ENCODE measurements at places on chromosomes 7 and 10.

DNA sequence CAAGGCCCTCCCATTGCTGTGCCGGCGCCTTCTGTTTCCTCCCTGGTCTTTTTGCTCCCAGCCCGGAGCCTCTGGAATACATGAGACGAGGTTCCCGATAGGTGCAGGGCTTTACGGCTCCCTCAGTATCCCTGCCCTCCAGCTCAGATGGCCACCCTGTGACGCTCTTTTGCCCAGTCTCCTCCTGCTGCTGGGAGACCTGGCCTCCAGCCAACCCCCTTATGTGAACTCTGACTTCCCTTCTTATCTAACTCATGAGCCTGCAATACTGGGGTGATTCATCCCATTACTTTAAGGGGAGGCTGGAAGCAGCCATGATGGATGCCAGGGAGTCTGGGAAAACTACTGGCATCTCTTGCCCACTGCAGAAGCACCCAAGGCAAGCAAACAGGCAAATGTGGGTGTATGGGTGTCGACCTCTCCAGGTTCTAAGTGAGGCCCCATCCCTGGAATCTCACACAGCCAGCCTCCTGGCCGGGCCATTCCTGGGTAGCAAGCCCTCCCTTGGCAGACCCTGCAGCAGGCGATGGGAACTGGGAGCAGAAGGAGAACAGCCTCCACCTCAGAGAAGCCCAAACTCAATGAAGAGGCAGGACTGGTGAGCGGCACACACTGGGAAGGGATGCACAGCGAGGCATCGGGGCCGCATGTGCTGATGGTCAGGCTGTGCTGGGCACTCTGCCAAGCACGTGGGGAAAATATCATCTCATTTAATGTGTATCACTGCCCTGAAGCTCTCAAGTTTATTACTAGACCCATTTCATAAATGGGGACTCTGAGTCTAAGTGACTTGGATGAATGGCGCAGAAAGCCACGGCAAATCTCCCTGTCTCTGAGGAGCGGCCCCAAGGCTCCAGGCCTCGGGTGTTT is 97.5 kb downstream of the FAM53B start:
- DNase-seq = no peak

GRCh38 chr7:23335621-23336020 is 36.5 kb downstream of the MALSU1 start:
- DNase-seq = no peak

GRCh38 chr10:77074104-77074624 is 563.4 kb downstream of the KCNMA1 start:
- no peak for DNase-seq

- peak; percentile 12 for DNase-seq
Observed at GRCh38 chr7:129351320-129351719, 82.9 kb upstream of the STRIP2 start.

- no peak for DNase-seq
Observed at GRCh38 chr7:47484457-47484856, 97.5 kb downstream of the TNS3 start.

- DNase-seq = no peak
Observed at GRCh38 chr10:5014936-5015335, 11.3 kb upstream of the AKR1C2 start.

GRCh38 chr7:2728316-2729030 is 40.5 kb downstream of the AMZ1 start:
- no peak for DNase-seq

DNA sequence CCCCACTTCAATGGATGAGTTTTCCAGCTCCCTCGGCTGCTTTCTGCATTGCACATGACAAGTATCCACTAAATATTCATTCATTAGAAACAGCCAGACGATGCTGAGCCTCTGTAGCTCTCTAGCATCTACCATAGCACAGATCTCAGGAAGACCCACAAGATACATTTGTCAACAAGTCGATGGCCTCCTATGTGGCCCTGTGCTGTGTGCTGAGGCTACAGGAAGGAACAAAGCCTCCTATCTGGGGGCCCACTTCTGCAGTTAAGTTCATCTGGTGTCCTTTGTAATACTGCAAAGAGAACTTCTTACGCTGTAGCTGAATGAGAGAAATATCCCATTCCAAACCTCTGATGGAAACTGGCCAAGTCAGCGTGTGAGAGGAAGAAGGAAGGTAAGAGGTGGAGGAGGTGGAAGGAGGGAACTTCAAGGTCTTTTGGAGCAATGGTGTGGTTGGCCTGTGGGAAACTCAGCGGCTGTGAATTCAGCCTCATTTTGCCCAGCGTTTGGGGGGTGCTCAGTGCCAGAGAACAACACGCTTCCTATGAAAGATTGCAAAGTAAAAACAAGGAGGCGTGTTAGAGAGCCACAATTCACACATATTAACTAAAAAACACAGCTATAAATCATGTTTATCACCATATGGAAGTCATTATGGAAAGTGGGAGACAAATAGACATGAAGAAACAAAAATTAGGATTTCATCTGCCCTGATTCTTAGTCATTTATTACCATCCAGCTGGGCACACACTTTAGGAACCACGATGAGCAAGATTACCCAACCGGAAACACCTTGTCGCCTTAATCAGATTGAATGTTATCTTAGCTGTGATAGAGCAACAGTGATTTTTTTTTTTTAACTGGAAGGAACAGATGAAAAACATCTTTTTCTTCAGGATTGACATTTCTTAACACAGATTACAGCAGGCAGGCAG is 62.2 kb upstream of the USP6NL start:
- DNase-seq = no peak

DNA sequence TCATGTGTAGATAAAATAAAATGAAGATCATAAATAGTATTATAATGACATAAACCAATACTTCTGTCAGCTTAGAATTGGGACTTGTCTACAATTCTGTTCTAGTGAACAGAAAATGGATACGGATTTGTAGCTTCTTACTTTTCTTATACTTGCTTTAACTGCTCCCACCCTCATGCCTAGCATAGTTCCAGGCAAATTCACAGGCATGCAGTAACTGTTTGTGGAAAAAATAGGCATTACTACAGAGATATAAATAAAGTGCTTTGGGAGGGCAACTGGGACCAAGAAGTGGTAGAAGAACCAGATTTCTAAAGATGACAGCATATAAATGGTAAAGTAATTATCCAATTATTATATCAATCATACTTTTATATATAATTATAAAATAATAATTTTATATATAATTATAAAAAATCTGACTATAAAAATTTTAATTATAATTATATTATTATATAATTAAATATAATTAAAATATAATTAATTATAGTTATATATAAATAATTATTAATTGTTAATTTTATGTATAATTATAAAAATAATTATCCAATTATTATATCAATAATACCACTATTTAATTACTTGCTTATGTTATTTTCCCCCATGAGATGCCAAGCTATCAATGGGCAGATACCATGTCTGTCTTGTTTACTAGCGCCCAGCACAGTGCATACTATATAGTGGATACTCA is 144.1 kb downstream of the NOC3L start:
- DNase-seq = no peak

- no peak for DNase-seq
Observed at GRCh38 chr10:24259365-24260130, 50.6 kb downstream of the KIAA1217 start.

GRCh38 chr7:74289659-74290552 is 699 bp downstream of the CLIP2 start:
- DNase-seq = no peak

- DNase-seq = no peak
Observed at GRCh38 chr10:125147971-125148439, 12.4 kb downstream of the CTBP2 start.

GRCh38 chr7:82443036-82443546 is 486 bp downstream of the CACNA2D1 start:
- DNase-seq = no peak

DNA sequence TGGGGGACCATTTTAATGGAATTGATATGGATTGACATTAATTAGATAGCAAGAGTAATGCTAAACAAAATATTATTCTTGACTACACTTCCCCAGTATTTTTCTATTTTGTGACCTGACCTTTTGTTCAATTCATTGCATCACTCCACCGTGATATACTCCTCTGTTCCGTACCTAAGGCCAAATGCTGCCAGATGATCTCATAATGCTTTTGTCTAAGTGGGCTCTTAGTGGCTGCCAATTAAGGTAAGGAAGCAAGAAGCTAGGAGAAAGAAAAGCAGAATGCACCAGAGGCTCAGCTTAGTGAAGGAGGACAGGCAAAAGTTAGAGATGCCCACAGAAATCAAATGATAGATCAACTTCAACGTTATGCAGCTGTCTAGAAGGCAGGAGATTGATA is 36.4 kb downstream of the FEZF1 start:
- no peak for DNase-seq
